ENCODE measurements at places on chromosomes 3 and 15.

- no peak for DNase-seq
These were observed 42.4 kb upstream of the LARS2 start for GRCh38 chr3:45345846-45346580.

- DNase-seq = no peak
These were observed 2.1 kb downstream of the MYD88 start for GRCh38 chr3:38140326-38141172.

DNA sequence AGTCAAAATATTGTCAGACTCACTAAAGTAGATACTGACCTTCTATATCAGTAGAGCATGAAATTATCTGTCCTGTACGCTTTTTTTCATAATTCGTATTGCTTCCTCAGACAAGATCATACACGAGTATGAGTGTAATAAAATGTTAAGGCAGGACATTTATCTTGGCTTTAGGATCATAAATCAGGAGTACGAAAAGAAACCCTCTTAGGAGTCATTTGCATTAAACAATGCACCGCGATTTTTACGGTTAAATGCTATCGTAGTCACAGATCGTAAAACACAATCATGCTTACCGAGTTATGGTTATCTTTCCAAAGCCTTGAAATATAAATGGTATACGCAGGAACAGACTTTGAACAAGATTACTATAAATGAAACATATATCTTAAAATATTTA is 510.3 kb upstream of the ROBO1 start:
- no peak for DNase-seq

DNA sequence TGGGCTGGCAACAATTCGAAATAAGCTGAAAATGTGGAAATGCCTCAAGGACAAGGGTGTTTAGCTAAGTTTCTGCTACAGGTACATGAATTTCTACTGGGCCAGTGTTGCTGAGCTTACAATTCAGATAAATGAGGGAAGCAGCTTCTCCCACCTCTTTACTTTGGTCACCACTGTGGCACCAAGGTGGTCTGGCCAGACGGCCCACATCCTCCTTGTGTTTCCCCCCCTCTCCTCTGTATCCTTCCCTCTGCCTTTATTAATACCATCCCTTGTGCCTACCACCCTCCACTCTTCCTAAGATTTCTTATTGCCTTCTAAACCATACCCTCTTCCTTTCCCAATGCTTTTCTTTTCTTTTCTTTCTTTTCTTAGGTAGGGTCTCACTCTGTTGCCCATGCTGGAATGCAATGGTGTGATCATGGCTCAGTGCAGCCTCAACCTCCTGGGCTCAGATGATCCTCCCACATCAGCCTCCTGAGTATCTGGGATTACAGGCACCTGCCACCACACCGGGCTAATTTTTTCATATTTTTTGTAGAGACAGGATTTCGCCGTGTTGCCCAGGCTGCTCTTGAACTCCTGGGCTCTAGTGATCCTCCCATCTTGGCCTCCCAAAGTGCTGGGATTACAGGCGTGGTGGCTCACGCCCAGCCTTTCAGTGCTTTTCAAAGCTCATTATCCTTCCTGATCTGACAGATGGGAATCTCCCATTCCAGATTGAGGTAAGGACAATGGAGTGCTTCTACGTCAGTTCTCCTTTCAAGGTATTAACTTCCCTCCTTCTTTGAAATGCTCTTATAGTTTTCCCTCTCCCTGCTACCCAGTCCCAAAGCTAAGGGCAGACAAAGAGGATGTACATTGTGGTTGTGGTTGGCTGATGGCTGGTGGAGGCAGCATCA is 14.8 kb downstream of the ANXA2 start:
- DNase-seq = no peak

DNA sequence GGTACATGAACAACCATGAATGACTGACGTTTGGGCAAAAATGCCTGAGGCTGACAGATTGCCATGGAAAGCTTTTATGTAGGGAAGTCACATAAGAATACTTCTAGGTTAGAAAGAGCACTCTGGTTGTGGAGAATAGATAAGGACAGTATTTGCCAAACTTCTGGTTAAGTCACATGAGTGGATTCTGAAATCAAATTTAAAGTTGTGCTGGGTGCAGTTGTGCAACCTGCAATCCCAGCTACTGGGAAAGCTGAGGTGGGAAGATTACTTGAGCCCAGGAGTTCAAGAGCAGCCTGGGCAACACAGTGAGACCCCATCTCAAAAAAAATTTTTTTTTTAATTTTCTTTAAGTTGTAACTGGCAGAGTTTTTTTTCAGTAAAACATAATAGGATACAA is 7.2 kb upstream of the ZNF148 start:
- no peak for DNase-seq

DNA sequence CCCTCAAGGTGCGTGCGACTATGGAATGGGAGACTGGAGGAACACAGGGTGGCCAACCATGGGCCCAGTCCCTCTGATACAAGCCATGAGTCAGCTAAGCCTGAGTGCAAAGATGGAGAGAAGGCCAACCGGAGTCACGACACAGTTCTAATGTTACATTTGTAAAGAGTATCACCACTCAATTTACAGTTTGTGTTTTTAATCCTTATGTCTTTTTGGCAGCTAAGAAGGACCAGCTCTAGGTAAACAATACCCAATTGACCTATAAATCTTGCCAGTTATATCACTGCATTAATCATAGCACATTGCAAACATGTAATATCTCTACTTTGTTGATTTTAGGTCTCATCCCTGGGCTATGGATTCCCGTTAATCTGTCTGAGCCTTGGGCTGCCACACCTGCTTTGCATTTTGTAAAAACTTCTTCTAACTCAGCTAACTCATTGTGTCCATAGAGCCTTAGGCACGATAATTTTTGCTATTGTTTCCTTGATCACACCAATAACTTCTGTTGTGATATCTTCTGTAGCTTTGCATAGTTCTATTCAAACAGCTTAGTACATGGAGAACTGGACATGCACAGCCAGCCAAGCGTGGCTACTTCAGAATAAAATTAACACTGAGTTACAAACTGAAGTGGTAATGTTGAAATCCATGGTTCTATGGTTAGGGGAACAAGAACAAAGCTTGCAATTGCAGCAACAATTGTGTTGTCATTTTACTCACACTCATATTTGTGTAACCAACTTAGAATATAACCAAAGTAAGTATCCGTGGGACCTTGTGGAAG is 50.3 kb downstream of the LSM3 start:
- no peak for DNase-seq

Data from T-helper 17 cell (primary cell).